ENCODE measurements at places on chromosomes 4 and X.

- DNase-seq, result no peak
These were observed 290.9 kb downstream of the KCTD8 start for GRCh38 chr4:44157611-44158277.

DNA sequence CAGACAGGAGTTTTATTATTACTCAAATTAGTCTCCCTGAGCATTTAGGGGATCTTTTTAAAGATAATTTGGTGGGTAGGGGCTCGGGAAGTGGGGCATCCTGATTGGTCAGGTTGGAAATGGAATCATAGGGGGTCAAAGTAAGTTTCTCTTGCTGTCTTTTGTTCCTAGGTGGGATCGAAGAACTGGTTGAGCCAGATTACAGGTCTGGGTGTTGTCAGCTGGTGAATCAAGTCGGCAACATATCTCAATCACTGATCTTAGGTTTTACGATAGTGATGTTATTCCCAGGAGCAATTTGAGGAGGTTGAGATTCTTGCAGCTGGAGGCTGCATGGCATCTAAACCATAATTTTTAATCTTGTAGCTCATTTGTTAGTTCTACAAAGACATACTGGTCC lies 629.5 kb upstream of the AMOT start:
- no peak for DNase-seq

DNA sequence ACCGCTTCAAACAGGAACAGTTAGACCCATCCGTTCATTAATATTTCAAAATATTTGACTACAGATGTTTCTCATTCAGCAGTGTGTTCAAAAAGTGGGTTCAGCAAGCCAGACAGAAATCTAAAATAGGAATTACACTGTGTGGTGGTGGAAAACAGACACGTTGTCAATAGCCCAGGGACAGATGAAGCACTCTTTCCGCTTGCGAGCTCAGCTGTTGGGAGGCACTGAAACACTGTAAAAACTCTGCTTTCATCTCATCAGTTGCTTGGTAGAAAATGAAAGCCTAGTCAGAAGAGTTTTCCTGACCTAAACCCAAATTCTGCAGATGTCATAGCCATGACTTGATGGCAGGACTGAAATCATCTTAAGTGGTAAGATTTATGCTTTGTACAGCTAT lies 38.5 kb downstream of the LRP2BP start:
- DNase-seq, result no peak

GRCh38 chrX:19661961-19662360 lies 146.7 kb upstream of the MAP3K15 start:
- no peak for DNase-seq

GRCh38 chr4:163495900-163496299 lies 1.4 kb downstream of the TMA16 start:
- no peak for DNase-seq

DNA sequence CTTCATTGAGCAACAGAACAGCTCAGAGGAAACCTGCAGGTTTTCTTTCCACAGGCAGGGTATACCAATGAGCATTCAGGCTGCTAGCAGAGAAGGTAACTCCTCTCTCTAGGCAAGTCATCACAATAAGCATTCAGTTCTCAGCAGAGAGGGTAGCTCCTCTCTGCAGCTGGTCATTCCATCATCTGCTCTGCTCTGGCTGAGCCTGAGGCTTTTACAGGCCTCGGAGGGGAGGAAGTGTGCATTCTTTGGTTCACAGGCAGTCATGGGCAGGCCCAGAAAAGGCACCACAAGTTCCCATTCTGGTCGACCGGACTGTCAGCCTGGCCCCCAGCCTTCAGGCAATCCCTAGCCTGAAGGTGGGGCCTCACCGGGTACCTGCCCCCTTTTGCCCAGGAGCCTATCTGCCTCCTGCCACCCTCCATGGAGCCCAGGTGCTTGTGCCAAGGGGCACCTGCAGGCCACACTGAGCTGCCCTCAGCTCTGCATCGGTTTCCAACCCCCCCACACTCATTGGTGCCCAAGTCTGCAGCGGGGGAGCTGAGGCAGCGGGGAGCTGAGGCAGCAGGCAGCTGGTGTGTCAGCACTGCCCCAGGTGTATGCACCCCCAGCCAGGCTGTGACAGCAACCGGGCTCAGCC lies 83.1 kb downstream of the PRDM5 start:
- no peak for DNase-seq

DNA sequence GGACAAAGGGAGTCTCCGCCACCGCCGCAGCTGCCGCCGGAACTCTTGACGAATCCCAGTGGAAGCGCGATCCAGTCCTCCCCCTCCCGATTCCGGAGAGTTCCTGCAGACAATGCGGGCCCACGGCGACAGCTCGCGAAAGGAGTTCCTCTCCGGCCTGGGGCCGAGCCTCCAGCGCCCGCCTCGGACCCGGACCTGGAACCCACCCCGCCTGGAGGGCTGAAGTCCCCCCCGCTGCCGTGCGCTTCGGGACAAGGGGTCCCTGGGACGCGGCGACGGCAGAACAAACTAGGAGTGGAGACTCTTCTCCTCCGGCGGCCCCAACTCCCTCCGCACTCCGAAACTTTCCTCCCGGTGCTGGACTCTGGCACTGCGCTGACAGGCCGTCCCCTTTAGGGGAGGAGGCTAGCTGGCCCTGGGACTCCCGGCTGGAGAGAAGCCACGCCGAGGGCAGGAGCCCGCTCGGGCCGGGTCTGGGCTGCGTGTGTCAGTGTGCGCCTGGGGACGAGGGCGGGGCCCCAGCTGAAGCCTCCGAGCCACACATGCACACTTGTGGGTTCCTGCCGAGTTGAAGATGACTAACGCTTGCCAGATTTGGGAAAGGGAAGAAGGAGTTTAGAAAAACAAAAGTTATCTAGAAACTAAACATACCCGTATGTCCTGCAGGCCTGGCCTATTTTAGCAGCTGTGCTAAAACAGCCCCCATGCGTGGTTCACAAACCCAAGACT lies at the start of gene ANTXR2:
Gene ANTXR2, minus strand, starts transcription at position 486 of the 729 bp plus-strand sequence. CDS start 669 bp downstream, outside the sequence.
- DNase-seq, result peak; percentile 65

DNA sequence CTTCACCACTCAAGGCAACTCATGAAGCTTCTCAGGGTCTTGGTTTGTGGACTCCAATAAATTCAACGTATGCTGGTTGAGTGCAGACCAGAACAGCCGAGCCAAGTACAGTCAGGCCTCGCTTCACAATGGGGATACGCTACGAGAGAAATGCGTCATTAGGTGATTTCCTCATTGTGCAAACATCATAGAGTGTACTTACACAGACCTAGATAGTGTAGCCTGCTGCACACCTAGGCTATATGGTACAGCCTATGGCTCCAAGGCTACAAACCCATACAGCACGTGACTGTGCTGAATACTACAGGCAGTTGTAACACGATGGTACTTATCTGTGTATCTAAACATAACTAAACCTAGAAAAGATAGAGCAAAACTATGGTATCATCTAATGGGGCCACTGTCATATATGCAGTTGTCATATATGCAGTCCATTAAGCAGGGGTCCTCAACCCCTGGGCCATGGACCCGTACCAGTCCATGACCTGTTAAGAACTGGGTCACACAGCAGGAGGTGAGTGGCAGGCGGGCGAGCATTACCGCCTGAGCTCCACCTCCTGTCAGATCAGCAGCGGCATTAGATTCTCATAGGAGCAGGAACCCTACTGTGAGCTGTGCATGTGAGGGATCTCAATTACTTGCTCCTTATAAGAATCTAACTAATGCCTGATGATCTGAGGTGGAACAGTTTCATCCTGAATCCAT lies 31.5 kb downstream of the RTL5 start:
- DNase-seq, result no peak

DNA sequence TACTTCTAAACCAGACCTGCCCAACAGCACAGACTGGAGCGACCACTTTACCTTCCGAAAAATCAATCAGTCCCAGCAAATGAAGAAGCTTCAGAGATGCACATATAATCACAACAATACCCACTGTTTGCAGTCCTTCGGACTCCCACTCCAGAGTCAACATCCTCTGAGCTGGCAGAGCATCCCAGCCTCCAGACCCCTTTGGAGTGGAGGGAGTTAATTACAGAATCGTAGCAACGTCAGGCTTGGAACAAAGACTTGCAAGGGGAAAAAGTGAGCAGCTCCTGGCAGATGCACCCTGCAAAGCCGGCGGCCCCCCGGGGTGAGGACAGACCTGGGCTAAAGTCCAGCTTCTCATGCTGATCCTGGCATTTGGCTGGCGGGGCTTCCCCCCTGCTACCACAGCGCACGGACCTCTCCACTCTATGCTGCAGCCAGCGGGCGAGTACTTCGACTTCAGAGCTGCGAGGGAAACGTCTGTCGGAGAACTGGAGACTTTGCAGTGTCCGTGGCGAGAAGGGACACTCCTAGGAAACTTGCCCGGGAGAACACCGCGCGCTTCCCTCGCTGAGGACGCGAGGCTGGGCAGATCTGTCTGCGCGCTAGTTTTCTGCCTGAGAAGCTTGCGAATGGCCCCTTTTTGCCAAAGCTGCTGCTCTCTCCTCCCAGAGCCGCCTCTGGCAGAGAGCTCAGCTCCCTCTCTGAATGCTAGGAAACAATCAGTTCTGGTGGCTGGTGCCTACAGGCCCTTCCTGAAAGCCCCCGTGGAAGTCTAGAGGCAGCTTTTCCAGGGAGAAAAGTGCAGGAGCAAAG lies 283.7 kb downstream of the PACRGL start:
- no peak for DNase-seq

DNA sequence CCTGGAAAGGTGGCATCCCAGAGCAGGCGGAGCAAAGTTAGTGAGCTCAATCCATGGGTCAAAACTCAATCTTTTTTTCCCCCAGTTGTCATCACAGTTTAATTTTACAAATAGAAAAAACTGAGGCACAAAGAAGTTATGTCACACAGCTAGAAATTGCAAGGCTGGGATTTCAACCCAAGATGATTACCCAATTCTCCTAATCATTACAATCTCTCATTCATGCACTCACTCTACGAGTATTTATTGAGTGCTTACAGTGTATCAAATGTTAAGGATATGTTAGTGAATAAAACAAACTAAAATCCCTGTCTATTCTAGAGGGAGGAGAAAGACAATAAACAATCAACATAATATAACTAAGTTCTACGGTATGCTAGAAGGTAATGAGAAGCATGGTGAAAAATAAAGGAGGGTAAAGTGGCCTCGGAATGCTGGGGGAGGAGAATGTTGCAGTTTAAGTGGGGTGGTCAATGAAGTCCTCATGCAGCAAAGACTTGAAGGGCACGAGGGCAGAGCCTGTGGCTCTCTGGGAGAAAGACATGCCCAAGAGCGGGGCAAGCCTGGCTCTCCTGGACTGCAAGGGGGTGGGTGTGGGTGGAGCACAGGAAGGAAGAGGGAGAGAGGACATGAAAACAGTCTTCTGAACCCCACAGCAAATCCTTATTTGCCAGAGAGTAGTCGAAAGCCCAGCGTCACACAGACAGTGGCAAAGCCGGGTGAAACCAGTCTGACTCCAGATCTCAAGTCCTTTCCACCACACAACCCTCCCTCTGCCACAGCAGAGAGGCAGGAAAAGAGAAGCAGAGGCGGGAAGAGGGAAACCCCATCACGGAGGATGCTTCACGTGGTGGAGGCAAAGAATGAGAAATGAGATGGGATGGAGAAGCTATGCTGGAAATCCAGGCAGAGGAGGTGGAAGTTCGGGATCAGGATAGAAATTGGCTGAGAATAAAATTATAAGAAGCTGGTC lies 48.3 kb downstream of the RAB33B start:
- no peak for DNase-seq

DNA sequence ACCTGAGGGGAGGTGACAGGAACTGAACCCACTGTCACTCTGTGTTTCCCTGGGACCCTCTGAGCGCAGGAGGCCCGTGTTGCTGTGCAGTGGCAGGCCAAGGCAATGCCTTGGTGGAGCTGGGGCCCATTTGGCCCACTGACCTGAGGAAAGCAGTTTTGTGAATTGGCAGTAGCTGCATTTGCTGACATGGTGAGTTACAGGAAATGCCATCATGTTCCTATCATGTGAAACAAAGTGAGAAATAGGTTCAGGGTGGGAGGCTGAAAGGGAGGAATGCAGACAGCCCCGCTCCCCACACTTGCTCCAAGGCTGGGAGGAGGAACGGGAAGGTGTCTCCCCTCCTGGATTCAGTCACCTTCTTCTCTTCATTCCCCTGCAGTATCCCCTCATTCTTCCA lies 146.1 kb downstream of the PTTG2 start:
- no peak for DNase-seq

GRCh38 chr4:7180938-7181337 lies 11.4 kb upstream of the SORCS2 start:
- no peak for DNase-seq

- DNase-seq, result no peak
These were observed 210.7 kb downstream of the MAML3 start for GRCh38 chr4:139943277-139943676.

GRCh38 chr4:121462660-121463261 lies 81.9 kb upstream of the QRFPR start:
- peak; percentile 39 for DNase-seq

DNA sequence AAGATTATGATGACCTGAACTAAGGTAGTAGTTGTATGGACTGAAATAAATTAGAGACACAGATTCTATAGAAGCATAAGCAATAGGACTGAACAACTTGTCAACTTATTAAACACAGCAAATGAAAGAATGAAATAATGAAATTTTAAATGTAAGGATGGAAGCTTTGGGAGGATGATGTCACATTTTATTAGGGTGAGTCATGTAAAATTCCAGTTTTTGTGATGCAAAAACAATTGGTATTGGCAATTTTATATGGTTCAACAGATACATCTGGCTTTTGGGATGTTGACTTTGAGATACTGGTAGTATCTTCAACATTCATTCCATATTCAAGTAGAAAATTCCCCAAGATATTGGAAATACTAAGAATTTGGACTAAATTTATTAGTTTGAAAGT lies 72.7 kb upstream of the IL15 start:
- no peak for DNase-seq

DNA sequence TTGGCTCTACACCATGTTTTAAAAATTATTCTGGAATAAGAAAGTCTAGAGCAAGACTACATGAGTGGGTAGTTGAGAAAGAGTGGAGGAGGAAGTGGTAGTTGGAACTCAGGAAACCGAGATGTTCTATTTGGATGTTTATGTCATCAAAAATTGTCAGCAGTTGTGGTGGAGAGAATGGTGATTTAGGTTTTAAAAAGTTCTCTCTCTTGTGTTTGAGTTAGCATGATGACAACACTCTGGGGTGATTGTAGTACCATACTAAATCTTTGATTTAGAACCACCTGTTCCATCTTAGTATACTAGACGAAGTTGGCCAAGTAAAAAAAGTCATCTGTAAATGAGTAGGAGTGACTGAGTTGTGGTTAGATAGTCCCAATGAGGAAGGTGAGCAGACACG lies 40.7 kb downstream of the KLHL2 start:
- DNase-seq, result no peak

DNA sequence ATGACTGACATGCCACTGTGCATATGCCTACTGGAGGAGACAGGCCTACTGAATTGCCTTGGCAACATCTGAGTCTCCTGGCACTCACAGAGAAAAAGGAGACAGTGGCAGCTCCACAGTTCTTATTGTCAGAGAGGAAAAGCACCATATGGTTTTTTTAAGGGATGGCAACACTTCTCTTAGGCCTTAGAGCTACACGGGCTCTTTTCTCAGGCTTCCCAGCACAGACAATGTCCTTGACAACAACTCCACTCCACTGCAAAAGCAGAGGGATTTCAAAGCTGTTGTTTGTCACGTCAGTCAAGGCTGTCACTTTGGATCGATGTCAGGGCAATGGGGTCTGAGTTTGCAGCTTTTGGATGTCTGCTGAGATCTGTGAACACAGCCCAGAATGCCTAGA lies 4.7 kb upstream of the CLCN4 start:
- DNase-seq, result no peak

GRCh38 chr4:124025428-124025827 lies 628.8 kb downstream of the SPRY1 start:
- no peak for DNase-seq

Measured in stimulated activated CD4-positive, alpha-beta T cell treated with anti-CD3 and anti-CD28 coated beads, Interleukin-4, amount 100 ng/mL, for 24 hours (primary cell).